ENCODE measurements at places on chromosomes 13 and 19.

- no peak for DNase-seq
Observed at GRCh38 chr19:29923653-29924052, 18.4 kb upstream of the URI1 start.

GRCh38 chr19:11016631-11017030, 55.8 kb downstream of the SMARCA4 start:
- no peak for DNase-seq

DNA sequence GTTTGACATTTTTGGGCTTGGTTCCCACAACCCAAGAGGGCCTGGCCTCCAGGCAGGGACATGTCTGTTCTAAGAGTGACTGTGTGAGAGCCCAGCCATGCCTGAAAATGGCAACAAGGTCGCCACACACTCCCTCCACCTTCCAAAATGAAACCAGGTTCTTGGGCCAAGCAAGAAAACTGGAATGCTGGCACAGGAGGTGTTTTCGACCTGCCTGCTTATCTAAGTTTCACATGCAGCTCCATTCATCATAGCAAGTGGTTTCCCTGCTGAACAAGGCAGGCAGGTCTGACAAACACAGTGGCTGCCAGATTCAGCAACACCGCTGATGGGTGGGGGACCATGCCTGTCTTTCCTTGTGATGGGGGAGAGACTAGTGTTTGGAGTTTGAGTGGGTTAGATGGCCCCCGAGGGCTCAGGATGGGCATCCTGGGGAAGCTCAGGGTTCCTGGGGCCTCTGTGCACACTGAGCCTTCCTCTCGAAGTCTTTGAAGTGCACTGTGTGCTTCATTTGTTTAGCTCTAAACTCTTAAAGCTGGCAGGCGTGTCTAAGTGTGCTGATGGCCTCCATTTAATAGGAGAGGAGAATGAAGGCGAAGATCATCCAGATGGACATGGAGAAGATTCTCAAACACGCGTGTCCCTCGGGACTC, 17.9 kb upstream of the GAS6 start:
- DNase-seq = no peak

DNA sequence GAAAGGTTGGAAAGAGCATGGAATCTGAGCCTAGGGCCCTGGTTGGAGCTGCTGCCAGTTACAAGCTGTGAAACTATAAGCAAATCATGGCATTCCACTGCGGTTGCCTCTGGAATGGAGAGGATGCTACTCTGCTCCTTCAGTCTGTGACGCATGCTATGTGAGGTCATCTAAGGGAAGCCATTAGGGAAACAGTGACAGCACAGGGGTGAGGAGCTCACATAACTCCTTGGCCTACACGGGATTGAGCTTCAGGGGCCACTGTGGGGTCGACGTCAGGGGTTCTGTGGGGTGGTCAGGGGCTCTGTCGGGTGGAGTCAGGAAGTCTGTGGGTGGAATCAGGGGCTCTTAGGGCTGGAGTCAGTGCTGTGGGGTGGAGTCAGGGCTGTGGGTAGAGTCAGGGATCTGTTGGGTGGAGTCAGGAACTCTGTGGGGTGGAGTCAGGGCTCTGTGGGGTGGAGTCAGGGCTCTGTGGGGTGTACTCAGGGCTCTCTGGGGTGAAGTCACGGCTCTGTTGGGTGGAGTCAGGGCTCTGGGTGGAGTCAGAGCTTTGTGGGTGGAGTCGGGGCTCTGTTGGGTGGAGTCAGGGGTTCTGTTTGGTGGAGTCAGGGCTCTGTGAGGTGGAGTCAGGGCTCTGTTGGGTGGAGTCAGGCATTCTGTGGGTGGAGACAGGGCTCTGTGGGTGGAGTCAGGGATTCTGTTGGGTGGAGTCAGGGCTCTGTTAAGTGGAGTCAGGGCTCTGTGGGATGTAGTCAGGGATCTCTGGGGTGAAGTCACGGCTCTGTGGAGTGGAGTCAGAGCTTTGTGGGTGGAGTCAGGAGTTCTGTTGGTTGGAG, 35.8 kb upstream of the MEDAG start:
- DNase-seq = no peak

GRCh38 chr13:111304041-111304544, 16.3 kb upstream of the TEX29 start:
- DNase-seq = peak; percentile 58

DNA sequence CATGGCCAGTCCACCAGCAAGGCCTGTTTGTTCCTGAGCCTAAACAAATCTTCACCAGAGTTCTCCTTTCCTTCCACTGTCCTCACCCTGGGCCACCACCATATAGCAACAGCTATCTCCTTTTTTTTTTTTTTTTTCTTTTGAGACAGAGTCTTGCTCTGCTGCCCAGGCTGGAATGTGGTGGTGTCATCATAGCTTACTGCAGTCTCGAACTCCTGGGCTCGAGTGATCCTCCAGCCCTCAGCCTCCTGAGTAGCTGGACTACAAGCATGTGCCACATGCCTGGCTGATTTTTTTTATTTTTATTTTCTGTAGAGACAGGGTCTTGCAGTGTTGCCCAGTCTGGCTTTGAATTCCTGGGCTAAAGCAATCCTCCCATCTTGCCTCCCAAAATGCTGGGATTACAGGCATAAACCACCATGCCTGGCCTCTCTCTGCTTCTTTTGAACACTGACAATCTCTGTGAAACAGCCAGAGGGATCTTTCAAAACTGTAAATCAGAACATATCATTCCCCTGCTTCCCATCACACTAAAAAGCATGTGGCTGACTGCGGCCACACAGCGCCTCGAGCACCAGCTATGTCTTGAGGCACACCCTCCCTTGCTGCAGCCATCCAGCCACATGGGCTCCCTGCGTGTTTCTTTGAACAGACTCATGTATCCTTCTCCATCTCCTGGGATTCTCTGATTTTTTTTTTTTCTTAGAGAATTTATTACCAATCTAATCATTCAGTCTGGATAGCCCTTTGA, 110.6 kb downstream of the SIPA1L3 start:
- DNase-seq = no peak

- peak; percentile 80 for DNase-seq
Observed at GRCh38 chr19:46009530-46010510, 13.0 kb downstream of the PGLYRP1 start.
